Ureter (tissue), 1 donor: ENCODE measurements at places on chromosomes 1 and 21.

GRCh38 chr1:76727520-76727919 is 139.8 kb upstream of the ST6GALNAC5 start:
- DNase-seq = no peak

DNA sequence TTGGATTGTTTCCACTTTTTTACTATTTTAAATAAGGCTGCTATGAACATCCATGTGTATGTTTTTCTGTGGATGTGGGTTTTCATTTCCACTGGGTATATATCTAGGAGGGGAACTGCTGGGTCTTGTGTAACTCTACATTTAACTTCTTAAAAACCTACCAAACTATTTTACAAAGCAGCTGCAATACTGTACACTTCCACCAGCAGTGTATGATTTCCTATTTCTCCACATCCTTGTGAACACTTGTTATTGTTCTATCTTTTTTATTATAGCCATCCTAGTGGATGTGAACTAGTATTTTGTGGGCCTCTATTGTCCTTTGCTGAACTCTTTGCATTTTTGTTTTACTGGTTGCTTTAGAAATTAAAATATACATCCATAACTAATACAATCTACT is 33.4 kb downstream of the DIPK1A start:
- no peak for DNase-seq

DNA sequence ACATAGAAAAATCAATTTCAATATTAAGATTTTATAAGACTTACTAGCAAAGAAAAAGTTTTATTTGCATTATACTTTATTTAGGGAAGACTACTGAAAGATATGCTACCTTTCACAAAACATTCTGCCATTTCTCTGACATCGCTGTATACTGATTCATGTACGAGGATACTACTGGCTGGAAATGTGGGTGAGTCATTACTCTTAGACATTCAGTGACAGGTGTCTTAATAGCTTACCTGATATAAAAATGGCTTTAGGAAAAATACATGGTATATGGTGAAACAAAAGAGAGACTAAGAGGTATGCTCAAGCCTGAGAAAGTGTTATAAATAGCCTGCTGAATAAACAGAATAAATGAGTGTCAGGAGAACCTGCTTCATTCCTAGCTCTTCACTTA is 73.0 kb upstream of the EXO1 start:
- no peak for DNase-seq

DNA sequence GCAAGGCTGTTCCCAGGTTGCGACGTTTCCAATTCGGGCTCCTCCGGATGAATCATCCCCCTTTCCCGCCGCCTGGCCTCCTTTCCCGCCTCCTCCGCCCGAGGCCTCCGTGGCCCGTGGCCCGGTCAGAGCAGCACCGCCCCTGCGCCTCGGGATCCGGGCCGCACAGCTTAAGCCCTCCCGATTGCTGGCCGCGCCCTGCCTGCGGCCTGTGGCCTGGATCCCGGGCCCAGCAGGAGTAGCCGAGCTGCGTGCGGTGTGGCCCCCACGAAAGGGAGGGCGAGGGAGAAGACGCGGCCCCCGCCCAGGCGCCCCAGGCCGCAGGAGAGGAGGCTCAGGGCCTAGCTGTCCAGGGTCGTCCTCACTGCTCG is 1.0 kb downstream of the TMEM200B start:
- peak; percentile 61 for DNase-seq
